ENCODE measurements at places on chromosomes 12 and 14.

DNA sequence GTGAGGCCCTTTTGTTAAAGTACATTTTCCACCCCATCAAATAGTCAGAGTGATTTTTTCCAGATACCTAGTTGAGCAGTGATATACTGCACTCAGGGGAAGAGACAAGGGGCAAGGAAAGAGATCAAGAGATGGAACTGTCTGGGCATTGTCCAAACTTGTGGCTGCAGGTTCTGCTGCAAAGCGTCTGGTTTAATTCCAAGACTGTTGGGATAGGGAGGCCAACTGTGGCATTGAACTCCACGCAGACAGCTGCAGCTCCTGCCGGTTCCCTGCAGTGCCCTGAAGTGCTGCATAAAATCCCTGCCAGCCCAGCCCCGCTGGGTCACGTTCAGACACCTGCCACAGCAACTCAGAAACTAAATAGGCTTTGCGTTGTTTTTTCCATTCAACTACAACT is 30.5 kb downstream of the RPH3A start:
- peak; percentile 29 for DNase-seq

DNA sequence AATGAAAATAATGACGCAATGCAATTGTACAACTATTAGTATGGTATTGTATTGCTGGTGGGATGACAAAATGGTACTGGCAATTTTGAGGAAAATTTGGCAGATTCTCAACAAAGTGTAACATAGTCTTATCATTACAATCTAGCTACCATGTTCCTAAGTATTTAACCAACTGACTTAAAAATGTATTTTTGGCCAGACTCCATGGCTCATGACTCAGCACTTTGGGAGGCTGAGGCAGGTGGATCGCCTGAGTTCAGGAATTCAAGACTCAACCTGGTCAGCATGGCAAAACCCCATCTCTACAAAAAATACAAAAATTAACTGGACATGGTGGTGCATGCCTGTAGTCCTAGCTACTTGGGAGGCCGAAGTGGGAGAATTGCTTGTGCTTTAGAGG is 1409.5 kb downstream of the AACS start:
- DNase-seq: no peak

GRCh38 chr12:54394281-54394719 is 9.8 kb upstream of the ZNF385A start:
- no peak for DNase-seq

- no peak for DNase-seq
Observed at GRCh38 chr12:2483713-2484112, 311.1 kb upstream of the FKBP4 start.

DNA sequence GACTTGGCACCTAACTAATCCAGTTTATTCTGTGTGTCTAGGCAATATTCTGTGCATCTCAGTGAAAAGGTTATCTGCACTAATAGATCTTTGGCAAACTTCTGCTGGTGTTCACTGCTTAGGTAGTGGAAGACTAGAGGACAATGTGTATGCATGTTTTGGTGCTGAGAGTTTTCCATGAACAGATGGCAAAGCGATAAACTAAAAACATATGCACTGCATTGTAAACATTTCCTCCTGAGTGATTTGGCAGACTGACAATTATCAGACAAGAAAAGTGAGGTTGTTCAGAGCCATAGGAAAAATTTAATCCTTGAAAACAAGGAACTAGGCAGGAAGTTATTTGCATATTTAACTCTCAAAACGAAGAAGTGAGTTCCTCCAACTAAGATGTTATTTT is 400.4 kb downstream of the ATP23 start:
- DNase-seq: no peak

DNA sequence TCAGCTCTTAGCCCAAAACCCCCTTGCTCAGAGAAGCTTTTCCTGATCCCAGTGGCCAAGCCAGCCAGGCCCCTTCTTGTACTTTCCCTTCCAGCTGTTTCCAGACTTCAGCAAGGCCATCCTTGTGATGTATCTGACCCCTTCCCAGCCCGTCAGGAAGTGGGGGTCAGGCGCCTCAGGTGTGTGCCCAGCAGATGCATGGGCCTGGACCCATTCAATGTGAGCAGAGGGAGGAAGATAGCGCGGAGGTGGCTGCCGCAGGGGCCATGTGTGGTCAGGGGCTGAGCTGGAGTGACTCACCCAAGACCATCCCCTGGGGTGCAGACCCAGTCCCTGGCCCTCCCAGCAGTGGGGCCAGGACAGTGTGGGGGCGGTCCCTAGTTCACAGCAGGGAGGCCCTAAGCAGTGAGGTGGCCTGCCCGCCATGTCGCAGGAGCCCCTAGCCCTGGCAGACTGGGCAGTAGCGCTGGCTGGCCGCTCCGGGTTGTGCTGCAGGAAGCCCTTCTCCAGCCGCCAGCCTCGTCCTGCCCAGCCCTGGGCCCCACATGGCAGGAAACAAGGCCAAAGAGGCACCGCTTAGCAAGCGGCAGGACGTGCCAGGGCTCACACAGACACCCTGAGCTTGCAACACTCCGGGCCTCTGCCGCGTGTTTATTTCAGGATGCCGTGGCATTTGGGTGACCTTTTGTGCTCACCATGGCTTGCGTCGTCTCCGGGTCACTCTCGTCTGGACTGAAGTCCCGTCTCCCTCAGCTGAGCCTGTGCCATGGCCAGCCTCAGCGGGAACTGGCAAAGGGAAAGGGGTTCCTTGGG is 12.0 kb downstream of the ADSS1 start:
- no peak for DNase-seq

- no peak for DNase-seq
Observed at GRCh38 chr12:108477055-108477880, 37.8 kb upstream of the FICD start.

DNA sequence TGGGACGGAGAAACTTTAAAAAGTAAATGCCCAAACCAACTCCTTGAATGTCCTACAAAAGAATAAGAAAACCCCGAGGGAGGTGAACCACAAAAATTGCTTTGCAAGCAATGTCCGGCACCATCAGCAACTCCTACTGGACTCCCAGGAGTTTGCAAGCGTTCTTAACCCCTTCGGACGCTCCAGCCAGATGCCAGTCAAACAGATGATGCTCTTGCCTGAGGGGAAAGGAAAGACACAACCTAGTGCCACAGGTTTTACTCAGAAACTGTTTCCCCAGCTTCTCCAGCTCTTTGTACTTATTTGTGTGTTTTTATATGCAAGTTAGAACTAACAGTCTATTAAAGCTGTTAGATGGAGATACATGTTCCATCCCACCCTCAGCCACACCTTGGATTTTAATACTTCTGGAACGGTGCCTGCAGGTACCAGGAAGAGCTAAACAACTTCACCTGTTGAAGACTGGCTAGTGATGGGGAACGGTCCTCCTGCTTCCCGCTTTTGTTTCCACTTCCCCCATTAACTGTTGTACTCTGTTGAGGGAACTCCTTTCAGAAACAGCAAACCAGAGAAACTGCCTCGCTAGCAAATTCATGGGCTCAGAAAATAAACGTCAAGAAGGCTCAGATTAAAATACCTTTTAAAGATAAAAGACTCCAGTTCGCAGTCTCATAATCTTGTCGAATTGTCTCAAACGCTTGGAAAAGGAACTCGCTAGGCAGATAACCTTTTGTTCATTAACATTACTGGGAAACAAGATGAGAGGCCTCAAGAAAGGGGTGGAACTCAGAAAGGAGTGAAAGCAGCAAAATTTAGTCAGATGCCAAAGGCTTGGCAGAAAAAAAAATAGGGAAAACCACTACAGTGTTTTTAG is 1.1 kb upstream of the FERMT2 start:
- no peak for DNase-seq

DNA sequence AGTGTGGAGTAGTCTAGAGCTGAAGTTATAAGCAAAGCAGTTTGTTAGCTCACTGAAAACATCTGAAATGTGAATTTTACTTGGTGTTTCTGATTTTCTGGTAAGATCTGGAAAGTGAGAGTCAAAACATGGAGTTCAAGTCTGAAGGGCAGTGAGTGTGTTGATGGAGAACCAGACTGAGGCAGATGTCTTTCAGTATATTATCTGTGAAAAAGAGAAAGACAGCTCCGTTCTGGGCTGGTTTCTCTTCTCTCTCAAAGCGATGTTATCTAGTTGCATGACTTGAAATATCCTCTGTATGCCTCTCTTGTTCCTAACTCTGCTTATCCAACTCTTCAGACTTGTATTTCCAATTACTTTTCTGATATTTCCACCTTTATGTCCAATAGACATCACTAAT is 381.9 kb upstream of the RGS6 start:
- no peak for DNase-seq

DNA sequence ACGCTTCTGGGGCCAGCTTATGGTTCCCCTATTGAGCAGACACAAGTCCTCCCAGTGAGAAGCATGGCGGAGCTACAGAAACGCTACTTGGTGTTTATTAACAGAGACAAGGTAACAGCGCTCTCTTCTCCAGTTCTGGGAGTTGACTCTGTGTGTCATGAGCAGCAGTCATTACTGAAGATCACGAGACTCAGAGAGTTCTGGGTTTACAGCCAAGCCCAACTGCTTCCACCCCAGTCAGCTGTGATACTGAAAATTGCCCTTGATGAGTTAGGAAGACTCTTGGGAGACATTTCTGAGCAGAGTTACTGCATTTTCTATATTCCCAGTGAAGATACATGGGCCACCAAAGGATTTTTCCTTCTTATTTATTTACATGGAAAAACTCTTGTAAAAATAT is 48.6 kb downstream of the CFAP251 start:
- no peak for DNase-seq

- DNase-seq: no peak
Observed at GRCh38 chr14:28765831-28766468, 637 bp upstream of the FOXG1 start.

DNA sequence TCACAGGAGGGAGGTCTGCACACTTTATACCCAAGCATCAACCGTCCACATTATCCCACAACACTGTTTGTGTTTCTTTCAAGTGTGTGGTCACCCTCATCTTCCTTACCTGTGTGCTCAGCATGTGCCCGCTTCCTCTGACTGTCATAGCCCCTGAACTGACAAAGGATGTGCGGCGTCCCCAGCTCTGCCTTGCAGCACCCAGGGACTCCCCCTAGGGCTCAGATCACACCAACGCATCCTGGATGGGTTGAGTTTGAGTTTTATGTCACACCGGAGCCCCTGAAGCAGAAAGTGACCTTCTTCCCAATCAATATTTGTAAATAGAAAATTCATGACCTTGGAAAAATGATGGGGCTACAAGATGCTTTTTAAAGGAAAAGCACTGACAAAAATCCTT is 770.7 kb upstream of the TMEM132C start:
- DNase-seq: no peak

DNA sequence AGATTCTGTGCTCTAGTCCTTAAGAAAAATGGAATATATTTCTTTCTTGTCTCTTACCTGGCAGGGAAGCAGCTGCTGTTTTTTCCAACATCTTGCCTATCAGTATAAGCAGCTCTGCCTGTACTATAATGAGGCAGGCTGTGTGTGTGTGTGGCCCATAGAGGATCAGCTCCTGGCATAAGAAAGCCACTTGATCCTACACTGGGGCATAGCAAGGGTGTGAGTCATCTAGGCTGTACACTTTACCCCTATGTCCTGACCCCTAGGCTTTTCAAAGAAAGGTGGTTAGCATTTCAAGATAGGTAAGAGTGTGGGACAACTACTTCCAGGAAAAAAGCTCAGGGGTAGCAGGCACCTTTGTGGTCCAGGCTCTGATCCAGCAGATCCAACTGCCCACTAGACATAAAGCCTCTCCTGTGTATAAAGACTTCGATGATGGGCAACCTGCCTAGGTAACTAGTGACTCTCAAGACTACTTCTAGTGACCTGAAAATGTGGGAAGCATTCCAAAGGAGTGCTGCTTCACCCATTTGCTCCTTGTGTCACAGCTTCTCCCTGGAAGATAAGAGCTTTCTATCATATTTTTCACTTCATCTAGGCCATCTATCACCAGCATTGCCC is 4.9 kb upstream of the SENP1 start:
- DNase-seq: no peak

- no peak for DNase-seq
Observed at GRCh38 chr12:52636592-52637258, 15.3 kb downstream of the KRT2 start.

- no peak for DNase-seq
Observed at GRCh38 chr12:9243999-9244649, 35.9 kb upstream of the PZP start.

GRCh38 chr14:92950193-92950540 is 27.2 kb downstream of the CHGA start:
- DNase-seq: no peak

GRCh38 chr12:9699898-9700605 is 30.5 kb downstream of the CLEC2D start:
- no peak for DNase-seq

GRCh38 chr12:974271-974862 is 16.7 kb upstream of the ERC1 start:
- DNase-seq: no peak

- no peak for DNase-seq
Observed at GRCh38 chr14:34038358-34039057, 87.6 kb upstream of the EGLN3 start.

- no peak for DNase-seq
Observed at GRCh38 chr12:92676710-92677109, 26.1 kb upstream of the PLEKHG7 start.

DNA sequence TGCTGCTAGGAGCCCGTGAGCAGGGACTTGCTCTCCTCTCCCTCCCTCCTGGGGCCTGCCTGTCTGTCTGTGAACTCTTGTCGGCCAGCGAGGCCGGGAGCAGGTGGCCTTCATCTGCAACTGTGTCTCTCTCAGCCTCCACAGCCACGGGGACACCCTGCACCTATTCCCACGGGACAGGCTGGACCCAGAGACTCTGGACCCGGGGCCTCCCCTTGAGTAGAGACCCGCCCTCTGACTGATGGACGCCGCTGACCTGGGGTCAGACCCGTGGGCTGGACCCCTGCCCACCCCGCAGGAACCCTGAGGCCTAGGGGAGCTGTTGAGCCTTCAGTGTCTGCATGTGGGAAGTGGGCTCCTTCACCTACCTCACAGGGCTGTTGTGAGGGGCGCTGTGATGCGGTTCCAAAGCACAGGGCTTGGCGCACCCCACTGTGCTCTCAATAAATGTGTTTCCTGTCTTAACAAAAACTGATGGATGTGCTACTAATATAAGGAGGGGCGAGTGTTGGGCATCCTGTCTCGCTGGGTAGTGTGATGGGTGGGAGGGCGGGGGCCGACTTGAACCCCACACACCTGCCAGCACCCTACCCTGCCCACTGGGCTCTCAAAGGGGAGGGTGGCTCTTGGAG is 34.8 kb downstream of the MEG3 start:
- DNase-seq: no peak

Data from NCI-H187 treated with DMSO at 0.1 percent for 48 hours (cell line).